BJ (cell line): ENCODE measurements at places on chromosomes 12 and 14.

DNA sequence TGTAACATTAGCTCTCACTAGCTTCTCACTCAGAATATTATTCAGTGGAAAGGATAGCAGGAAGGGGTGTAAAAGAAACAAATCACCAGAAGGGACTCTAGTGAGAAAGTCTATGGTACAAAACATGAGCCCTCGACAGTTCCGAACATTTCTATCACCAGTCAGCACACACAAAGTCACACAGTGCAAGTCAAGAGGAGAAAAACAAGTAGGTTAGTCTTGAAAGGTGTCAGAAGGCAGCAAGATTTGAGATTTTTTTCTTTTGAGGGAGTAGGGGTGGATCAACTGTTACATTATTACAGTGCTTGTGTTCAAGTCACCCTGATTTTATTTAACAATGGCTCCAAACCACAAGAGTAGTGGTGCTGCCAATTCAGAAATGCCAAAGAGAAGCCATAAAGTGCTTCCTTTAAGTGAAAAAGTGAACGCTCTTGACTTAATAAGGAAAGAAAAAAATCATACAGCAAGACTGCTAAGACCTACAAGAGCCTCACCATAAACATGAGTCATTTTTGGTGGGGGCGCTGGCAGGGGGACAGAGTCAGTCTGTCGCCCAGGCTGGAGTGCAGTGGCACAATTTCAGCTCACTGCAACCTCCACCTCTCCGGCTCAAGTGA is 42.3 kb downstream of the GNS start:
- DNase-seq: no peak

- DNase-seq: no peak
Measured at GRCh38 chr12:27434673-27435565, 11.6 kb upstream of the SMCO2 start.

- DNase-seq: no peak
Measured at GRCh38 chr12:110199339-110200123, 75.4 kb downstream of the IFT81 start.

- DNase-seq: no peak
Measured at GRCh38 chr12:92747151-92747550, 44.4 kb downstream of the PLEKHG7 start.

DNA sequence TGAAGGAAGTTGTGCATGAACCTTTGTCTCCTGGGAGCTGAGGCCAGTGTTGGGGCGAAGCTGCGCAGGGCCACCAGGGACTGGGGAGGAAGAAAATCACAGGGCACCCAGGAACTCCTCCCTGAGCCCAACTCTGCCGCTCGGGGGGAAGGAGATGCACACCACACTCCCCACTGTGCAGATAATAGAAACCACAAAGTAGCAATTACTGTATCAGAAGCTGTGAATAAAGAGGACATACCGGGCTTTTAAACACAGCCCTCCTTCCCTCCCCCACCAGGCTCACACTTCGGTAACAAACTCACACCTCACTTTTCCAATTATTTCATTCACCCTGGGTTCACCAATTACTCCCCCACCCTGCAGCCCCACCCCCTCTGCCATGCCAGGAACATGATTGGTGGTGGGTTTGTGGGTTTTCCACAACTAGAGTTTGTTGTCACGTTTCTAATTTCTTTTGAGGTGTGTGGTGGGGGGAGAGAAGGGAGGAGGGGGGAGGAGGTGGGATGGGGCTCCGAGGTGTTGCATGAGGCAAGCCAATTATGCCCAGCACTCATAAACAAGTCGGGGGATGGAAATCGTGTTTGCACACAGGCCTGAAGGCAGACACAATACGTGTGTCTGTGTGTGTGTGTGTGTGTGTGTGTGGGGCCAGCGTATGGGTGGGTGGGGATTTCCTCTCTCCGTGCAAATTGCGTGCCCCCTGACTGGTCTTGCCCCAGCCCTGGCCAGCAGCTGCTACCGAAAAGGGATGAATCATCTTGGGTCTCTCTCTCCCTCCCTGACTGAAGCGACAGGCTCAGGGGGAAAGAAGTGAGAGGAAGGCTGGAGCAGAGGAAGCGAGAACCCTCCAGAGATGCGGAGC is 103.3 kb downstream of the RBM19 start:
- DNase-seq: peak; percentile 25

DNA sequence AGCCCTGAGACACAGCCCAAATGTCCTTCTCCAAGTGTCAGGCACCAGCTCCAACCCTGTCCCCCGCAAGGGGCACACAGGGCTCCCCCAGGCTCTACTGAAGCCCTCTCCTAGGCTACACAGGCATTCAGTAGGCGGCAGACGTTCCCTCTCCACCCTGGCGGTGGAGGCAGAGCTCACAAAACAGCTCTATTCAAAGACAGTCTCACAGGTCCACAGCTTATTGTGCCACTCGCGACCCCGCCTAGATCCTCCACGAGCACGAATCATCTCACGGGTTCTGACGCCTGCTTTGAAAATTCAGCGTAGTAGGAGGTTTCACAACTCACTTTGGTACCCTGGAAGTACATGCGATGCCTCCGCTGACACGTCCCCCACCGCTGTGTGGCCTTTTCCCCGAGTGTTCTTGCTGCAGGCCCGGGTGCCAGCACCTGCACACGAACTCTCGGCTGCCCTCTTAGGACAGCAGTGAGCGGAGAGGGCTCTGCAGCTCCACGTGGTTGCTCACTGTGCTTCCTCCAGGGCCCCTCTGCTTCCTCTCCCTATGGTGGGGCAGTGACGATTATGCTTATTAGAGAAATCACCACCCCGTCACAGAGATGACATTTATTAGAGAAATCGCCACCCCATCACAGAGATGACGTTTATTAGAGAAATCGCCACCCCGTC is 78.5 kb downstream of the ADGRD1 start:
- no peak for DNase-seq

- no peak for DNase-seq
Measured at GRCh38 chr12:77213319-77213718, 147.9 kb upstream of the E2F7 start.

GRCh38 chr14:31206536-31207286 is 882 bp downstream of the HECTD1 start:
- no peak for DNase-seq

DNA sequence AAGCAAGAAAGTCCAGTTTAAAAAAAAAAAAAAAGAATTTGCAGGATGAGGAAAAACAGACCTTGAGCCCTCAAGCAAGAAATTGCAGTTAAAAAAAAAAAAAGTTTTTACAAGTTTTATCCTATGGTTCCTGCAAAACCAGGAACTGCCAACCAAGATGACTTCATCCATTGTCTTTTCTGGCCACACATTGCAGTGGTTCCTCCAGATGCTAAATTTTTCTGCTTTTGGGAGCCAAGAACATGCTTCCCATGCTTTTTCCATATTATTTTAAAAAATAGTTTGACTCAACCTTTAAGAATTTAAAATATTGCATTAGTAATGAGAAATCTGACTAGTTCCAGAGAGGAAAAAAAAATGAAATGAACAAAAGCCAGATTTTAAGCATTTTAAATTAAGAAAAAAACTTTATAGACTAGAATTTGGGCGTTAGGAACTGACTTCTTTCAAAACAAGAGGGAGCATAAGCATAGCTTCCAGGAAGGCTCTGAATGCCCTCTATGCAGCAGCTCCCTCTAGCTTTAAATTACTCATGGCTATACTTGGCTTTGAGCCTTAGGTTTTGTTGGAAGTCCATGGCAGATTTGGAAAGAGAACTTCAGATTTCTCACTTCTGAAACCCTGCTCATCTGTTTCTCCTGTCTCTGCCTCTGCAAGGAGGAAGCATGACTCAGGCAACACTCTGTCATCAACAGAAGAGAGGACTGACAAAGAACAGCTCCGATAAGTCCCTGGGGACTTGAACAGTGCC is 124.5 kb downstream of the GPR65 start:
- DNase-seq: peak; percentile 70

DNA sequence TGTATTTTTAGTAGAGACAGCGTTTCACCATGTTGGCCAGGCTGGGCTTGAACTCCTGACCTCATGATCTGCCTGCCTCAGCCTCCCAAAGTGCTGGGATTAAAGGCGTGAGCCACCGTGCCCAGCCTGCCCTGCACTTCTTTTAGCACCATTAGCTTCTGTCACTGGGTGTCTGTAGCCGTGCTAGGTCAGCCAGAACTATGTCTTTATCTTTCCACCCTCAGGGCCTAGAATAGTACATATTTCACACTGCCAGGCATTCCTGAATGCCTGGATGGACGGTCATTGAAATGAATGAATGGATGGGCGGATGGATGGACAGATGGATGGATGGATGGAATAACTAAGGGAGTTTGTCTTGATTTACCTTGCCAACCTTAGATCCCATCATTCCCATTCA is 33.7 kb downstream of the FBXL14 start:
- DNase-seq: no peak

DNA sequence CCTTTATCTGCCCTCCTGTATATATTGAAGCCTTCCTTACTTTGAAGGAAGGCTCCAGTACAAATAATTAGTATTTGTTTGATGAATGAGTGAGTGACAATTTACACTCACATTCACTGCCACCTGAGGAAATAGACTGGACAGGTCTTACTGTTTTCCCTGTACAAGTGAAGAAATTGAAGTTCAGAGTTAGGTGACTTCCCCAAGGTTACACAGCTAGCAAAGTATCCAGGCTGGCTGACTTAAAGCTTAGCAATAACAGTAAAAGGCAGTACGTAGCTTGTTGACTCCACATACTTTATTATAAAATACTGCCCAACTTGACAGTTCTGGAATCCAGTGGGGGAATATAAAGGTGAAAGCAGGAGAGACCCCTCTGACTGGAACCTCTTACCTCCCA is 2.6 kb upstream of the KRT18 start:
- DNase-seq: no peak
